Activated T-cell treated with anti-CD3 and anti-CD28 coated beads, Interleukin-2, amount 50 U/mL, for 72 hours (primary cell): ENCODE measurements at places on chromosomes 3 and 15. TPM values are rescaled to one million over a fixed set of nuclear protein-coding genes. Genes with fewer than 3 reads are reported as not detected.
A peak's percentile ranks its signal among the peaks of the same experiment; 100 is the strongest.

- H3K36me3 ChIP-seq, result peaks cover 13% of the 10 kb centered on the region
- H3K4me1 ChIP-seq, result peaks cover 52% of the 10 kb centered on the region
- no peak for DNase-seq
- no peaks in the 10 kb centered on the region for H3K27me3 ChIP-seq
- no peak overlapping the region for H3K4me3 ChIP-seq
These were observed 47.2 kb downstream of the CCDC12 start for GRCh38 chr3:46929324-46929723.

DNA sequence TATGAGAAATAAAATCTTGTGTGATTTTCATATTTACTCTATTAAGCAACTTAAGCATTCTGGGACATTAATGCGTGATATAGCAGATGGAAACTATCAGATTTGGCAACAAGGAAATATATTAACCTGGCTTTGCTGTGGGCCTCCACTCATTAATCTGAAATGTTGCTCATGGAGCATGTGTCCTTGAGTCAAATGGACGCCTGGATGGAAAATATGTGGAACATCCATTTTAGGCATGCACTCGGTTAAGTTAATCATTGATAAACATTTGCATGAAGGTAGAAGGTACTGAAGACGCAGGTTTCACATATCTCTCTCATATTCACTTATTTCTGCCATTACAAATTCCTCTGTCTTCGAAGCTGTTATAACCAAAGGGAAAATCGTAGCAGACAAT, 246.1 kb downstream of the NR2F2 start:
- no peaks in the 10 kb centered on the region for H3K27me3 ChIP-seq
- no peak overlapping the region for H3K27ac ChIP-seq
- no peaks in the 10 kb centered on the region for H3K4me1 ChIP-seq
- no peak overlapping the region for H3K4me3 ChIP-seq

DNA sequence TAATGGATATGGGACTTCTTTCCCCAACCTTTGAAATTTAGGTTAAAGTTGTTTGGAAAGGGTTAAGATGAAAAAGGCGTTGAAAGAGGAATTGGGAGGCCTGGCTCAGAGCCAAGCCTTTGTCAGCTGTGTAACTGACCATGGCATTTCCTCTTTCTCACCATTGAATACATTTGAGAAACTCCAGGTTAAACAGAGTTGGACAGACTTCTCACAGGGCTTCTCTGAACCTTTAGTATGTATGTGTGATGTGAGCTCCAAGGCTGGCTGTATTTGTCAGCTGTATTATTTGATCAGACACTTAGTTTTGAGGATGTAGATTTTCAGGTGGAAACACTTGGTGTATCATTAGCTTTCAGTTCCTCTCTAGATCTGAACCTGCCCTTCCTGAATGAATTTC, 136.4 kb upstream of the GOLGA6L4 start:
- no peaks in the 10 kb centered on the region for H3K36me3 ChIP-seq
- no peaks in the 10 kb centered on the region for H3K27me3 ChIP-seq
- no peak overlapping the region for H3K4me3 ChIP-seq

- no peak overlapping the region for H3K4me3 ChIP-seq
- H3K4me1 ChIP-seq, result no peaks in the 10 kb centered on the region
- DNase-seq, result no peak
- peaks cover 3% of the 10 kb centered on the region for H3K27me3 ChIP-seq
- no peak overlapping the region for H3K27ac ChIP-seq
These were observed 7.9 kb downstream of the ARRDC4 start for GRCh38 chr15:97968380-97968779.

GRCh38 chr15:60798821-60799220, 319.9 kb upstream of the ICE2 start:
- peaks cover 16% of the 10 kb centered on the region for H3K27me3 ChIP-seq
- H3K36me3 ChIP-seq, result peaks cover 9% of the 10 kb centered on the region
- peaks cover 72% of the 10 kb centered on the region for H3K4me1 ChIP-seq

- DNase-seq, result no peak
- no peaks in the 10 kb centered on the region for H3K27me3 ChIP-seq
- peaks cover 15% of the 10 kb centered on the region for H3K36me3 ChIP-seq
- no peaks in the 10 kb centered on the region for H3K4me1 ChIP-seq
- H3K4me3 ChIP-seq, result no peak overlapping the region
- H3K27ac ChIP-seq, result peak overlapping the region; percentile 33
These were observed 14.9 kb upstream of the STX19 start for GRCh38 chr3:94043285-94043684.

GRCh38 chr15:77347197-77347596, 72.7 kb downstream of the PEAK1 start:
- H3K36me3 ChIP-seq, result no peaks in the 10 kb centered on the region
- H3K4me1 ChIP-seq, result peaks cover 8% of the 10 kb centered on the region
- no peak for DNase-seq
- H3K27me3 ChIP-seq, result no peaks in the 10 kb centered on the region
- H3K27ac ChIP-seq, result no peak overlapping the region

DNA sequence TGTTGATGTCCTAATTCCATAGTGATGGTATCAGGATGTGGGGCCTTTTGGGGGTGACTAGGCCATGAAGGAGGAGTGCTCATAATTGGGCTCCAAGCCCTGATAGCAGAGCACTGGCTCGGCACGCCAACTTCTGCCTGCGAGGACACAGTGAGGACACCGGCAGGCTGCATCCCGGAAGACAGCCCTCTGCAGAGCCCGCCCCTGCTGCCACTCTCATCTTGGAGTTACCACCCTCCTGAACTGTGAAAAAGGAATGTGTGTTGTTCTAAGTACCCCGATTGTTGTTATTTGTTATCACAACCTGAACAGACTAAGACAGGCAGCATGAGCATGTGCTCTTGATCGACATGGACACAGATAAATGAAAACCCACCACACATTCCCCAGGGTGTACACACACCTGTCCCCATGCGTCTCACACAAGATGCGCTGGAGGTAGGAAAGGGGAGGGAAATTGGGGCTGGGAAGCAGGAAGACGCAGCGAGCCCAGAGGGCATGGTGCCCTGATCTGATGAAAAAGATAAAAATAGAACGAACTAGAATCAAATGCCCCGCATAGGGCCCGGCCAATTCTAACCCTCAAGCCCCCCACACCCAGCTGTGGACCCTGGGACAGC, 40.1 kb downstream of the RPN1 start:
- no peak overlapping the region for H3K4me3 ChIP-seq
- no peak for DNase-seq
- no peaks in the 10 kb centered on the region for H3K4me1 ChIP-seq
- peaks cover 8% of the 10 kb centered on the region for H3K27me3 ChIP-seq
- no peaks in the 10 kb centered on the region for H3K36me3 ChIP-seq

DNA sequence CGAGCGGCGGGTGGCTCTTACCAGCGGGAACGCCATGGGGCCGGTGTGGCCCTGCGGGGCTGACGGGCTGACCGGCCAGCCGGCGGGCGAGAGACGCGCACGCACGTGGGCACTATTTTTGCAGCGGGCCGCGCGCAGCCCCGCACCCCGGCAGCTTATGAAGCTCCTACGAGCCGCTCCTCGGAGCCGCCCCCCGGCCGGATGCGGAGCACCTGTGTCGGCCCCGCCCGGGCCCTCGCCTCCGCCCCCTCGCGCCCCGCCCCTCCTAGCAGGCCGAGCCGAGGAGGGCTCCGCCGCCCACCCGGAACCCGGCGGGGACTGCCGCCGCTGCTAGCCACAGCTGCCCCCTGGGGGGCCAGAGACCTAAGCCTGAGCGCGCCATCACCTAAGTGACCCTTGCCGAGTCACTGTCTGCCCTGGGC, 683 bp upstream of the CPEB1 start:
- peak; percentile 63 for DNase-seq
- peaks cover 5% of the 10 kb centered on the region for H3K4me1 ChIP-seq
- peak overlapping the region; percentile 24 for H3K4me3 ChIP-seq
- H3K36me3 ChIP-seq, result peaks cover 2% of the 10 kb centered on the region
- no peak overlapping the region for H3K27ac ChIP-seq

DNA sequence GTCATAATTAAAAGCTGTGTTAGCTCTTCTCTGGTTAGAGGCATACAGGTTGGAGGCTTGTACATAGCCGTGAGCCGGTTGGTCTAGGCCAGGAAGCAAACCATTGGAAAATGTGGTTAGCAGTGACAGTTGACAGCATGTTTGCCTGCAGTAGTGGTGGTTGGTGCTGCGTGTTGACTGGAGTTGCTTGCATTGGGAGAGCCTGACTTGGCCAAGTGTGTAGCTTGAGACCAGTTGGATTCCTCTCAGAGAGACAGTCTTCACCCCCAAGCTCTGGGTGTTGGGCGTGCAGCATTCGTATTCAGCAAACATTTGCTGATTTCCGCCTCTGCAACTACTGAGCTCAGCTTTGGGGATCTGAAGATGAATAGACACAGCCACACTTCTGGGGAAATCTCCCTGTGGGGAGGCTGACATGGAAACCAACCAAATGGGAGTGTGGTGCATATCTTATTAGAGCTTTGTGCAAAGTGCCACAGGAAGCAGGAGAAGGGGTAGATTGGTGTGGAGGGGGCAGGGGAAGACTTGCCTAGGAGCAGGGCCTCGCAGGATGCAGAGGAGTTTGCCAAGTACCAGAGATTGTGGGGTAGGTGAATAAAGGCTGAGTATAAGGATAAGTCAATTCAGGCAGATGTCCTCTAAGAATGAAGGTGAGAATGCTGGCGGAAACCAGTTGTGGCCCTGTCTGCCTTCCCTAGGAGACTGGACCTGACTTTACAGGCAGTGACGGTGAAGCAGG, 83.5 kb downstream of the IGF1R start:
- H3K4me3 ChIP-seq, result no peak overlapping the region
- H3K36me3 ChIP-seq, result no peaks in the 10 kb centered on the region
- H3K4me1 ChIP-seq, result peaks cover 50% of the 10 kb centered on the region

DNA sequence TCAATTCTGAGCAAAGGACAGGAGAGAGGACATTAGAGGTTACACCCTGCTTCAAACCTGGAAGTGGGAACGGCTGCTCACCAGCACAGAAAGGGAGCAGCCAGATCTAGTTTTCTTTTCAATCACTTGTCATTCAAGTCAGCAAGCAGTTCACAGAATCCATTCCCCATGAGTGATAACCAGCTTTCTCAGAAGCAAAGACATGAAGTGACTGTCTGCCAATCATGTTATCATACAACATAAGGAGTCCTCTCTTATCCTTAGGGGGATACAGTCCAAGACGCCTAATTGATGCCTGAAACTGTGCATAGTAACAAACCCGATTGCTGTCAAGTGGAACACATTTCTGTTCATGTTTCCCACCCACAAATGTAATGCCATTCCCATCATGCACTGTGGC, 54.7 kb downstream of the FAM98B start:
- peak; percentile 16 for DNase-seq
- H3K4me3 ChIP-seq, result peak overlapping the region; percentile 77
- H3K36me3 ChIP-seq, result peaks cover 47% of the 10 kb centered on the region

DNA sequence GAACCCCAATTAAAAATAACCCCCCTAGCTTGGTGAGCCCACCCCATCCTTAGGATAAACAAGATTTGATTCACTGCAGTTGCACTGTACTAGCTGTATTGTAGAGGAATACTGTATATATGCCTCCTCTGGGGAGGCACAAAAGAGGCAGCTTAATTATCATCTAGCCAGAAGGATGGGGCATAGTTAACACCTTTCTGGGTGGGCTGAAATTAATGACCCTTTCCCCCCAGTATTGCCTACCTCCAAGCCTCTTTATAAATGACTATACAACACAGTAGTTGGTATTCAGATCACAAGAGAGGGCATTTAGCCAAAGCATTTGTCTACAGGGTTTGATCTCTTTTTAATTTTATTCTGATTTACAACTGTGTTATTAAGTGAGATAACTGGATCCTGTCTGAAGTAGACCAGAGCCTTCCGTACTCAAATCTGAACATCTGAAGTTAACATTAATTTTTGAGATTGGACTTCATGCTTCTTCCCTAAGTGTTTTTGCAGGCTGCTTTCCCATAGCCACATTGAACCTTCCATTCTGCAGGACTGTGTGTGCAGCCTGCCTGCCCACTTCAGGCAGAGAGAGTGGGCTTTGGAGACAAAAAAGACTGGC, 807.0 kb upstream of the ARRDC4 start:
- DNase-seq, result no peak
- no peaks in the 10 kb centered on the region for H3K36me3 ChIP-seq
- no peaks in the 10 kb centered on the region for H3K27me3 ChIP-seq
- no peak overlapping the region for H3K27ac ChIP-seq

- no peak for DNase-seq
- no peaks in the 10 kb centered on the region for H3K36me3 ChIP-seq
- no peaks in the 10 kb centered on the region for H3K27me3 ChIP-seq
- H3K27ac ChIP-seq, result no peak overlapping the region
These were observed 9.1 kb downstream of the NCEH1 start for GRCh38 chr3:172701751-172702150.

CAMK2N2 gene
- total RNA-seq, result 0.24 TPM

COLQ gene
- 1.3 TPM for total RNA-seq

SPINT1 gene
- 17.3 TPM for total RNA-seq

IL12A gene
- not detected for total RNA-seq

SPATA12 gene
- total RNA-seq, result not detected
